ENCODE measurements at places on chromosomes 2 and 18.

DNA sequence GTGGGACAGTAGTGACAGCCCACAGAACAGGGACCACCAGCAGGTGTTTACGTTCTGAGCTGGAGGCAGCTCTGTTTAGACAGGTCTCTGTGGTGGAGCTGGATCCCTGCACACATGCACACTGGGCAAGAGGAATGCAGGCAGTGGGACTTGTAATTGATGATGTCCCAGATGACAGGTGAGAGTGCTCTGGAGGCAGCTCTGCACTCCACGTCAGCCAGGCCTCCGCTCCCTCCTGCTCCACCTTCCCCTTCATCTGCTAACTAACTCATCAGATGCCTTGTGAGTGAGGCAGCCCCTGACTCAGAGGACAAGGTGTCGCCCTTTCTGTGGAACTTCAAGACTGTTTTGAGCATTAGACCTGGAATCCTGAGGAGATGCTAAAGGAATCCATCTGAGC, 53.2 kb downstream of the SH3YL1 start:
- DNase-seq: no peak

DNA sequence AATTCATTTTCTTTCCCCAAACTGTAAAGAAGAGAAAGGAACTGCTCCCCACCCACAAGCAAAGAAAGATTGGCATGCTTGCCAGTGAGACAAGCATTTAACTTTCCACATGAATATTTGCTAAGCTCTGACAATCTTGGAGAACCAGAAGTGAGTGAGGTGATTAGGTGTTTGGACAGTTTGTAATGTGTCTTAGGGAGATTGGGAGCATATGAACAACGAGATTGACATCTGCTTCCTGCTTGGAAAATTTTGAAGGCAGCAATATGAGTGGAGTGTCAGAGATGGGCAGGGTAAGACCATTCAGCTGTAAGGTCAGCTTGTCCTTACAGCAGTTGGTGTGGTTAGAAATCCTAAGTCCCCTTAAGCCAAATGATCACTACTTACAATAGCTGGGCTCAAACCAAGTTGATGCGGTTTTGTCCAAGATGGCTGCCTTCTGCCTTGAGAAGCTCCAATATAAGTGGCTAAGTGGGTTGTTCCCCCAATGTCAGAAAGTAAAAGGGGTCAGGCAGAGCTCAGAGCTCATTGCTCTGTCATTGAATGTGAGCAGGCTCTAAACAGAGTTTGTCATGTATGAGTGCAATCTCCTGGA, 36.0 kb upstream of the GALNT5 start:
- DNase-seq: no peak

- DNase-seq: no peak
These were observed 7.7 kb downstream of the WNT10A start for GRCh38 chr2:218888341-218888740.

DNA sequence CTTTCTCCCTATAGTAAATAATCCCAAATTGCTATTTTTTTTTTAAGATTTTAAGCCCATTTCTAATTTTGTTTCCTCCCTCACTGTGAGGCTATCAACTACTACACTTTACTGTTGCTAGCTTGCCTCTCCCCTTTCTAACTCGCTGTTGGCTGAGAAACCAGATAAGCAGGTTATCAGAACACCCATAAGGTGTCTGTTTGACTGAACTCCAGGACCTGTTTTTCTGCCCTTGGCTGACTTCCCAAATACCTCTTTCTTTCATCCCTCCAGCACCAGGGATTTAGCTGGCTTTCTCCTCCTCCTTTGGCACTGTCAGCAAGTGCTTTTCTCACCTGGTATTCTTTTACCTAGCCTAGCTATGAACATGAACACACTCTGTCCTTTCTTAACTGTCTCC, 11.1 kb downstream of the TRAK2 start:
- DNase-seq: no peak

GRCh38 chr2:4090668-4091630, 387.6 kb downstream of the DCDC2C start:
- no peak for DNase-seq

- DNase-seq: no peak
These were observed 756.1 kb upstream of the DDX18 start for GRCh38 chr2:117058366-117058765.

DNA sequence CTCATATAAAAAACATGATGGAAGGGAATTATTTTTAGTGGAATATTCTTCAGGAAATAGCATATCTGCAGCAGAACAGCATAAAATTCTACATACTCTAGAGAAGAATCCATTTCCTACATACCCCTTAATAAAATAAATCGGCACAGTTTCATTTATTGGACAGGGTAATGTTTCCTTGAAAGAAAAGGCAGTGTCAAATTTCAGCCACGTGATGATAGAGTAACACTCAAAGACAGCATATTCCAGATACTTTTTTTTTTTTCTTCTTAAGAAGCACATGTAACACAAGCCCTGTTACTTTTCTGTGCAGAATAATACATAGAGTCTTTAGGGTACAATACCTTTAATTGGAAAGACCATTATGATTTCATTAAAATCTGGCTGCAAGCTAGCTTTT, 204.4 kb downstream of the SRBD1 start:
- no peak for DNase-seq

- DNase-seq: no peak
These were observed 43.4 kb upstream of the SMAD7 start for GRCh38 chr18:48994044-48994651.

- DNase-seq: no peak
These were observed 37.7 kb downstream of the SESTD1 start for GRCh38 chr2:179226961-179227259.

DNA sequence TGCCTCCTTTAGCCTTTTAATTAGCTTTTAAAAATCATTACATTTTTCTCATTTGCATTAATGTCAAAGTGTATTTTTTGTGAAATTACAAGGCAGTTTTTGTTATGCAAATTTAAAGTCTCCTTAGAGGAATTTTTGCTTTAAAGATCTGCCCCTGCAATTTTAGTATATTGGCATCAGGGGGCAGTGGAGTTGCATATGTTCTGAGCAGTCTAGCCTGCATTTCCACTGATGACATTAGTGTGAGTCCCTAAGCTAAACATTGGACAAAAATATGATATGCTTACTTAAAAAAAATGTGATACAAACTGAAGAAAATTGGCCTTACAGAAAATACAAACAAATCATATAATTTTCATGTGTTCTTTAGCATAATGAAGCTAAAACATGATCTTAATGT, 426.5 kb downstream of the SLC4A3 start:
- DNase-seq: no peak

GRCh38 chr2:230896346-230897115, 28.5 kb downstream of the GPR55 start:
- DNase-seq: no peak

DNA sequence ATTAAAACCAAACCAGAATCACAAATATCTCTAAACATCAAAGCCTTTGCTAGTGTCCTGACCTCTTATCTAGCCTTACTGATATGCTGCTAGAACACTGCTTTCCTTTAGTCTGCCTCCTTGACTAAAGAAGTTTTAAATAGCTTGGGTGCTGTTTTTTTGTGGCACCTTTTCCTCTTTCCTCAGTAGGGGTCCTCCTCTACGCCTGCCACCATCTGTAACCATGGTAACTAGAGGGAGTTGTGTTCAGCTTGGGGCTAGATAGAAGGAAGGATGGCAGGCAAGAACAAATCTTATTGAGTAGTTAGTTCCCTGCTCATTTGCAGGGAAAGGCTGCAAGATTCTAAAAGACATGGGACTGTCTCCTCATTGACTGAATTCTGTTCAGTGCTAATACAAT, 86.0 kb downstream of the TAF4B start:
- DNase-seq: no peak

DNA sequence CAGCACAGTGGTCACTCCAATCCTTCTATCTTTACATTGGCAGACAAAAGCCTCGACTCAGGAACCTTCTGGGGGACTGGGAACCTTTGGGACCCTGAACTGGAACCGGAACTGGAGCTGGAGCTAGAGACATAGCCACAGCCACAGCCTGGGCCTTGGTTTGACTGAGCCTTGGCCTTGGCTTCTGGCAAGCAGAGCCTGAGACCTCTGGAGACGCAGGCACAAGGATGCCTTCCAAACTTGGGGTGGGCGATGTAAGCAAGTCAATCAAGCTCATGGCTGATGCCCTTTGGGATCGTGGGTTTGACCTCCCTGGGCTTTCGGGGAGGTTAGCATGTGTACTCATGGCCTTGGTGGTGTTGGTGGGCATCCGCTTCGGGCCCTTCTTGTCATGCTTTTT, 619.3 kb downstream of the MBD2 start:
- no peak for DNase-seq

DNA sequence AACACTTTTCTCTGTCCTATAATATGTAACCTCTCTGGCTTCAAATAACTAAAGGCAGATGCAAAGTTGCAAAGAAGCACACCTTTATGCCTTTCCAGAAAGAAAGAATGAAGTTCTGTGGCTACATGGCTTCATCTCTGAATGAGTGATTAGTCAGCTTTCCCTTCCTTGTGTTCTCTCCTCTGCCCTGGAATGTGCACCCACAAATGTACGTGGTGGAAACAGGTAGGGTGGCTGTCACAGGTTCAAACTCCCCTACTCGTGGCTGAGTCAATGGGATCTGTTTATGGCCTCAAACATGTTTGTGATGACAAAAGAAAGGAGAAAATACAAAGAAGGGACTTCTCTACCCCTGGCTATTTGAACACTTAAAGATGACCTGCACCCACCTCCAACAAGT, 55.5 kb upstream of the ACVR2A start:
- no peak for DNase-seq

DNA sequence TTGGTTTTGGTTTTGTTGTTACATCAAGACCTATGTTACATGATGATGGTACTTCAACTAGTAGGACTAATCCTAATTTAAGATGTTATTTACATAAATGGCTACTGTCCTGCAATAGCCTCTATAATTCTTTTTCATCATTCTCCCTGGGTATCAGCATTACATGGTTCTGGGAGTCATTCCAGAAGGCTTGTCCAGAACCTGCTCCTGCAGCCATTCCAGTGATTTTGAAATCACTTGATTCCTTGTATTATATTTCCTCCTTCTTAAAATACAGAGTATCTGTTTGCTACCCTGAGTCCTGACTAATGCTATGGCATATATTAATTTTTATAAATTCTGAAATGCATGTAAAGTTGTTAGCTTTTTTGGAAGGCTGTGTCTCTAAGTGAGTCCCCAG, 400.5 kb upstream of the MEIS1 start:
- no peak for DNase-seq

DNA sequence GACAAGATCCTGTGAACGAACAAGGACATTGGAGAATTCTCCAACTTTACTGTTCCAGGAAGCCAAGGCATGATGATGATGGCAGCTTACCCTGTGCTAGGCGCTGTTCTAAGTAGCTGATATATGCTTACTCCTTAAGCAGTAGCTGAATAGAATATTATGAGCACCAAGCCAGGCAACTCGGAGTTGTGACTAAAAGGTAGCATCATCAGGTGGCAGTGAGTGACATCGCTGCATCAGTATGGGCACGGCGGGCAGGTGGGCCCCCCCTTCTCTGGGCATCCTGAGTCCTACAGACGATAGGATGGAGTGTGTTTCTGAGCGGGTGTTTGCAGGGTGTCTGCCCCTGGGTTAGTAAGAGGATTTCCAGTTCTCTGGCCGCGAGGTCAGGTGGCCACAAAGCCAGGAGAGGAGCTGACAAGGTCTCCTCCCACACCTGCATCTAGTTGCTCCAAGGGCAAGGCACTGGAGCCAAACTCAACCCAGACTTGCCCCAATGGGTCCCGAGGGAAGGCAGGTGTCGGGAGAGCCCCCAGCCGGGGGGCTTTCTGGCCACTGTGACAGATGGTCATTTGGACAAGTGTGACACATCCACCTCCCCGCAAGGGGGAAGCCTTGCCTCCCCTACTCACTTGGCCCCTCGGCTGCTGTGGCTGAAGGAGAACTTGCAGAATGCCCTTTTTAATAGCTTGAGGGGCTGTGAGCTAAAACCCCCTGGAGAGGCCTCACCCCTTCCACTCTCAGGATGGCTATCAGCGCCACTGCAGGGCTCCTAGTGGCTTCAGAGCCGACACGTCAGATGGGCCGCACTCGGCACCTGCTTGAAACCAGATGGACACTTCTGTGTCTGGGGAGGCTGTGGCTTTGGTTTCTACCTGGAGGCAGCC, 55.5 kb downstream of the CRACDL start:
- DNase-seq: no peak

- DNase-seq: no peak
These were observed 110.0 kb downstream of the TANC1 start for GRCh38 chr2:159078443-159078842.

- DNase-seq: no peak
These were observed 901.9 kb upstream of the ZEB2 start for GRCh38 chr2:145421841-145422240.

DNA sequence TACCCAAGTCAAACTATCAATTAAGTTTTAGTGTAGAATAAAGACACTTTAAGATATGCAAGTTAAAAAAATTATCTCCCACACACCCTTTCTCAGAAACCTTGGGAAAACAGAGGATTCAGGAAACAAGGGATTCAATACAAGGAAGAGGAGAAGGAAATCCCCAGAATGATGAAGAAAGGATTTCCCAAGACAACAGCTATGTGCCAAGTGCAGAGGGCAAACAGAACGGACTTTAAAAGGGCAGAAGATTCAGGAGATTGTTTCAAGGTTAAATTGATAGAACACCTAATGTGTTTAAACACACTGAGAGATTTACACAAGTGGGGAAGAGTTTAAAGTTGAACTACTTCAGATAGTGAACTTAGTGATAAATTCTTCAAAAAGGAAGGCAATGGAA, 71.5 kb upstream of the EPAS1 start:
- no peak for DNase-seq

DNA sequence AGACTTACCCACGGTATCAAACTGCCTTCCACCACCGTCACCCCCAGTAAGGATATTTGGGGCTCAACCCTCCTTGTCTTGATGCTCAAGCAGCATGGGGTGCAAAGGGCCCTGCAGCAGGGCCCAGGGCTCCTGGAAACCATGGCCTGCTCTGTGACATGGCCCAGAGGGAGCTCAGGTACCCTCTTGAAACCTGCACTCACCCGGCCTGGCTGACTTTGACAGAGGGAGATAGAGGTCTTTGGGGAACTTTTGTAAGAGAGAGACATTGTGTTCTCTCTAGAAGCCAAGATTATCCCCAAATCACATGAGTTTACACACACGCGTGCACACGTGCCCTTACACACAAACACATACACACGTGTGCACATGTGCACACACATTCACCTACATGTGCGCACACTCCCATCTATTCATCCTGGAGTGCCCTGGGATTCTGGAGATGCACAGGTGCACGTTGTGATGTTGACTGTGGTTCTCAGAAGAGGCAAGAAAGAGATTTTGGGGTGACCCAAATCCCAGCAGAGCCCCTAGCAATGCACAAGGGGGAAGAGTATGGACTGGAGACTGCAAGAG, 19.6 kb upstream of the KCNK3 start:
- no peak for DNase-seq

- DNase-seq: no peak
These were observed 35.6 kb downstream of the RAMP1 start for GRCh38 chr2:237894986-237895543.

DNA sequence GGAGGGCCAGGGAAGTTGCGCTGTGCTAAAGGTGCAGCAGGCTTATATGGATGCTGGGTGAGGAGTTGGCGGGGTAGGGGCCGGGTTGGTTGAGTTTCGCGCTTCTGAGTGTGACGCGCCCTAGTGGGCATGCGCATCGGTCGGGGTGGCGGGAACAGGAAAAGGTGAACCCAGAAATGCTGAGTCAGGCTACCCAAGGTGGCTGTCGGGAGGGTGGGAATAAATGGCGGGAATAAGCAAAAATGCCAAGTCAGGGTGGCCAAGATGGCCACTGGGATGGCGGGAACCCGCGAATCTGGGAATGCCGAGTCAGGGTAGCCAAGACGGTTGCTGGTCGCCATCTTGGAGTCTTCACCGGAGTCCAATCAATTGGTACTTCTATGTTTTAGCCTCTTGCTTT, 580.0 kb downstream of the SUCLG1 start:
- no peak for DNase-seq

GRCh38 chr2:174014699-174015070, 49.5 kb upstream of the SP3 start:
- DNase-seq: no peak

All from stimulated activated CD4-positive, alpha-beta T cell treated with anti-CD3 and anti-CD28 coated beads, Interleukin-15, amount 100 ng/mL, for 1 hour (primary cell).